ENCODE measurements at places on chromosomes 6 and 20. TPM values are rescaled to one million over a fixed set of nuclear protein-coding genes. Genes with fewer than 3 reads are reported as not detected.

The C20orf144 gene
- 0.43 TPM for total RNA-seq

The TINAG gene
- total RNA-seq: not detected

The PPIL4 gene
- total RNA-seq: 24.9 TPM

The IL20RA gene
- total RNA-seq: not detected

The RGS17 gene
- not detected for total RNA-seq

The SIM1 gene
- total RNA-seq: not detected

Data from activated naive CD8-positive, alpha-beta T cell treated with anti-CD3 and anti-CD28 coated beads, Interleukin-2, amount 10 ng/mL, durations not matched to agents 7 days and 5 days (primary cell).